ENCODE measurements at places on chromosomes 1 and 21.

- no peak for DNase-seq
These were observed 2.2 kb upstream of the SH3BGRL3 start for GRCh38 chr1:26277719-26278118.

DNA sequence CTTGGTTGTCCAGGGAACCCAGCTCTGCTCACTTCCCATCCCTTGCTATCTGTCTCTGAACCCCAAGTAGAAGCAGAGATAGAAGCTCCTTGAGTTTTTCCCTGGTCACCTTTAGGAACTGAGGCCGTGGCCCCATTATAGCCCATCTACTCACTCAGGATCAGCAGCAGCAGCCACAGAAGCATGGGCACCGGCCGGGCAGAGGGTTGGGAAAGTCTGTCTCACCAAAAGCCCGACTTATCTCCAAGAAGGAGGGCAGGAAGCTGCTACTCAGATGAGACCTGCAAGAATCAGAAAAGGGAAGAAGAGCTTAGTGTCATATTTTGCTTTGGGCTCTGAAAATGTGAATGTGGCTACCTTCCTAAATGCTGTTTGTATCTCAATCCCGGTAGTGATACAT is 264 bp downstream of the FCRL3 start:
- DNase-seq, result no peak

- DNase-seq, result no peak
These were observed 137.1 kb downstream of the CAMTA1 start for GRCh38 chr1:6922096-6922931.

GRCh38 chr1:97066860-97067259 is 345.3 kb downstream of the PTBP2 start:
- no peak for DNase-seq

DNA sequence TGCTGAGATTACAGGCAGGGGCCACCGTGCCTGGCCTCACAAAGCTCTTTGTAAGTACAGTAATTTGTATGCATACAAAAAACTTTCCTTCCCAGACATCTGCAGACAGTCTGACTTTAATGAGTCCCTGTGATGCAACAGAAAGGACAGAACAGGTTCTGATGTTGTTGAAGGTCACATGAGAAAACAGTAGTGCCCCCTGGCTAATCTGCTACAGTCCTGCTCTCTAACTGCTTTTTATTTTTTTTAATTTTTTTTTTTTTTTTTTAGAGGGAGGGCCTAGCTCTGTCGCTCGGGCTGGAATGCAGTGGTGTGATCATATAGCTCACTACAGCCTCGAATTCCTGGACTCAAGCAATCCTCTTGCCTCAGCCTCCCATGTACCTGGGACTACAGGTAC is 36.7 kb downstream of the ACBD3 start:
- DNase-seq, result no peak

GRCh38 chr1:110240476-110241210 is 30.5 kb downstream of the KCNC4 start:
- no peak for DNase-seq

DNA sequence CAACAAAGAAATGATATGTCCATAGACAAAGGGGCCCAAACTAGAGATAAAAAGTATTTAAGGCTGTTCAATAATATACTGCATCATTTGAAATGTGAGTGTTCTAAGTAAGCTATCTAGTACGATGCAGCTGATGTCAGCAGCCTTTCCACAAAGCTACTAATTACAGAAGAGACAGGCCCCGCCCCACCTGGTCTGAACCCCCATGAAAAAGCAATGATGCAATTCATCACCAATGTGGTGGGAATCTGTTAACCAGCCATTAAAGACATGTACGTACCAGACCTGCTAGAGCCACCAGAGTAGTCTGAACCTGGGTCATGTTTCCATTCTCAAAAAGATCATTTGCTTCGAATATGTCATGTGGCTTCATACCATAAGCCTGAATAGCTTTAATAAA is 25.1 kb downstream of the CNN3 start:
- no peak for DNase-seq

DNA sequence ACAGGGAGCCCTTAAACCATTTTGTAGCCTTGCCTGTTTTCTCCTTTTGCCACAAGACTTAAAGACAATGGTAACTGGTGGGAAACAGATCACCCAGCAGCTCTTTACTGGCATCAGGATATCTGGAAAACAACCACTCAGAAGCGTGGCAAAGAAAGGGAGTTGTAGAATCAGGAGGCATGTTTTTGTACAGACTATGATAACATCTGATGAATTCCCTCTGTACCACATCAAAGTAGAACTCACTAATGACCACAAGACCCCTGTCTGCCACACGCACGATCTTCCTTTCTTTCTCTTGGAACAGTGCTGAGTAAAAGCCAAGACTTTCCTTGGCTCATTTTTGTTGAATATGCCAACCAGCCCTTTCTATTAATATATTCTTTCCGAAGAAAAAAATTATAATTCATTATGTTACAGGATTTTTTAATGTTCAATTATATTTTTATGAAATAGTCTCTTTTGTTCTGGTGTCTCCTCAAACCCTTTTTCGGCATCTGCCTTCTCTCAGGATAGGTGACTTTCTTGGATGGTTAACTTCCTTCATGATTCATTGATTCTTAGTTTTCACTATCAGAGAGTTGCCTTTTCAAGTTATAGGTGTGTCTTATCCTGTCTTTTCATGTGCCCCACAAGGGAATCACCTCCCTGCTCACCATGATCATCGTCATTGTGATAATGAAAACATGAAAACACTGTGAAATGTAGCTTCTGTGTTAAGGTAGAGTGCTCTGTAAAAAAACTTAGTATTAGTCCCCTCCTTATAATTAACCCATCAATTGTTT is 7.9 kb upstream of the PHGDH start:
- peak; percentile 81 for DNase-seq

DNA sequence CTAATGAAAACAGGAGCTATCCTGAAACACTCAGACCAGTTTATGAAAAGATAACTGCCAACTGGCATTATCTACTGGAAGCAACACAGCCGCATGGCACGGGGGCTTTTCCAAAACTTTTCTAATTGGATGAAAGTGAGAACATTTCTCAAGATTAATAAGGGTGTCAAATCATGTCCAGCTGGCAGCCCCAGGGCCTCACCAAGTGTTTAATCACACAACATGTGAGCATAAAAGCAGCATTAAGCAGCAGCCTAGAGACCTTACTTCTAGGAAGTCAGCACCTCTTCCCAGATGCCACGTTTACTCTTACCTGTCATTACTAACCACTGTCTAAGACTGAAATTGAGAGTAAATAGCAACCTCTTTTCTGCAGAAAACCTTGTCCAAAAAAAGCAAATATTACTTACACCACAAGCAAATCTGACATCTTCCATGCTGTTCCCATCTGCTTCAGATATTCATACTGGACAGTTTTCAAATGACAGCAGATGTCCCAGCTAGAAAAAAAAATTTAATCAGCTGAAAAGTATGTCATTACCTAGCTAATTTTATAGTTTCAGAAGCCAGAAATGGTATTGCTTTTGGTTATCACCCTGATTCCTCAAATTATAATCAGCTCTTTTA is 341.5 kb upstream of the ZP4 start:
- DNase-seq, result no peak

- DNase-seq, result peak; percentile 76
These were observed 248.3 kb upstream of the CAMK1G start for GRCh38 chr1:209335178-209335577.

DNA sequence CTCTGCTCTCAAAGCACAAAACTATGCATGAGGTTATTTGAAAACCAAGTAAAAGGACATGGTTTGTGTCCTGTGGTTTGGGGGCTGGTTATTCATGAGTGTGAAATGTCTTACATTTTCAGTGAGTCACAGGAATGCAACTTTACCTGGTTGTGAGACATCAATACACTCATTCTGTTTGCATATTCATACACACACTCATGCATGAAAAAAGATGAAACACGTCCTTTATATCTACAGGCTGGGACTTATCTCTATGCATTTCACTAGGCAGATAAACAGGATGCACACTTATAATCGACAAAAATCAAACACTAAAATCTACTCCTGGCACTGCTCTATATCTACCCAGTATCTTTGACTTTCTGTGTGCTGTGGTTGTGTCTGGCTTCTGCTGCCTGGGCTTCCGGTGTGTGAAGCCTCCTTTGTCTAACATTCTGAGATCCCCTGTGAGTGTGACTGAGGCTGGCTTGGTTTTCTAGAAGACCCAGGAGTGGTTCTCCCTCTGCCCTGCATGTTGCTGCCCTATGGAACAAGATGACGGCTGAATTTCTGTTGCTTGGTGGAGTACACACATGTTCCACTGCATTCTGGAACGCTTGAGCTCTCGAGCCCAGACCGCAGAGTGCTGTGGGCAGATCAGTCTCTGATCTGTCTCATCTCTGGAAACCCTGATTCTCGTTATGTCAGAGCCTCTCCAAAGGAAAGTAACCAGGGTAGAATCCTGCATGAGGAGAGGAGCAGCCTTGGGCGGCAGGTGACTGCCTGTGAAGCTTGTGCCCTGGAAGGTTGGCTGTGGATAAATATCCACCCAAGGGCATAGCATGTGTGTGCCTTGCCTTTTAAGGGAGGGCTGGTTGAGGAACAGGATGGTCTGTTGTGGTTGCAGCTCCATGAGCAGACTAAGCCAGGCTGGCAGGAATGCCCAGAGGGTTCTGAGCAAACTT is 19.7 kb upstream of the FASLG start:
- DNase-seq, result peak; percentile 81

GRCh38 chr1:19101244-19101643 is 108.8 kb downstream of the UBR4 start:
- DNase-seq, result no peak

GRCh38 chr1:17558954-17559614 is 19.6 kb downstream of the ARHGEF10L start:
- no peak for DNase-seq

- DNase-seq, result no peak
These were observed 16.1 kb downstream of the ATAD3B start for GRCh38 chr1:1487701-1488100.

DNA sequence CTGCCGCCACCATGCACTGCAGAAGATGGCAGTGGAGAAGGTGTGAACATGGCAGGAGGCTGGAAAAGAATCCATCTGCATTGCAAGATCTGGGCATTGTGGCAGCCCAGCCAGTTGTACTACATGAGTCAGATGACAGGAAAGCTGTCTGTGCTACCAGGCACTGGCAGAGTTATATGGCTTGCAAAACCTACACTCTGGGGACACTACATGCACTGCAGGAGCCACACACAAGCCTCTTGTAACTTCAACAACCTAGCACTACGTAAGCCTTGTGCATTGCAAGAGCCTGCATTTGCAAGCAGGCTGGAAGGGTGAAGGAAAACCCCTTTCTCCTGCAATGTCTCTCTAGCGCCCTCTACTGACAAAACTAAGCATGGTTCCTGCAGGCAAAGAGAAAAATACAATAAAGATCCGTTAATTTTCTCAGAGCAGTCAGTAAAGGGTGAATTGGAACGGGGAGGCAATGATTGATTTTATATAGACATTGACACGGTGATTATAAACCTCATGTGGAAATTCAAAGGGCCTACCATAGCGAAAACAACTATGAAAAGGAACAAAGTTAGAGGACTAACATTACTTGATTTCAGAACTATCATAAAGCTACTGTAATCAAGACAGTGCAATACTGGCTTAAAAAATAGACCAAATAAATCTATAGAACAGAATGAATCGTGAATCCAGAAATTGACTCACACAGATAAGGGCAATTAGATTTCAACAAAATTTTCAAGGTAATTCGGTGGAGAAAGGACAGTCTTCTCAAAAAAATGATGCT is 26.2 kb upstream of the DYNLT5 start:
- peak; percentile 72 for DNase-seq

- peak; percentile 24 for DNase-seq
These were observed 10.2 kb upstream of the RCAN1 start for GRCh38 chr21:34625030-34625593.

- DNase-seq, result no peak
These were observed 223.1 kb upstream of the TMEM51 start for GRCh38 chr1:14930247-14930965.

- DNase-seq, result no peak
These were observed 68.1 kb upstream of the SLC45A1 start for GRCh38 chr1:8249838-8250237.

DNA sequence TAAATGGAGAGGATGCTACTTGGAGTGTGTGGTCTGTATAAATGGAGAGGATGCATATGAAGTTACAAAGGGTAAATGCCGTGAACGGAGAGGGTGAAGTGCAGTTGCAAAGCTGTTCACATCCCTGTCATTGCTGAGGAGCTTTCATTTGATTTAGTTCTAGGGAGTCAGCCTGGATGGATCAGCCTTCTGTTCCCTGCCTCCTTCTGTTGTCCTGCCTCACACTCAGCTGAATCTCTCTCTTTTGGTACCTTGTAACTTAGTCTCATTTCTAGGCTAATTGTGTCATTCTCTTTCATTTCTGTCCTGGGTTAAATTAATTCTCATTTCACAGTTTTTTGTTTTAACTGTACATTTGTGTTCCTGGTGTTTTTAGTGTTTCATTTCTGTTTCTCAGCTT is 133.2 kb upstream of the COL6A1 start:
- peak; percentile 11 for DNase-seq

DNA sequence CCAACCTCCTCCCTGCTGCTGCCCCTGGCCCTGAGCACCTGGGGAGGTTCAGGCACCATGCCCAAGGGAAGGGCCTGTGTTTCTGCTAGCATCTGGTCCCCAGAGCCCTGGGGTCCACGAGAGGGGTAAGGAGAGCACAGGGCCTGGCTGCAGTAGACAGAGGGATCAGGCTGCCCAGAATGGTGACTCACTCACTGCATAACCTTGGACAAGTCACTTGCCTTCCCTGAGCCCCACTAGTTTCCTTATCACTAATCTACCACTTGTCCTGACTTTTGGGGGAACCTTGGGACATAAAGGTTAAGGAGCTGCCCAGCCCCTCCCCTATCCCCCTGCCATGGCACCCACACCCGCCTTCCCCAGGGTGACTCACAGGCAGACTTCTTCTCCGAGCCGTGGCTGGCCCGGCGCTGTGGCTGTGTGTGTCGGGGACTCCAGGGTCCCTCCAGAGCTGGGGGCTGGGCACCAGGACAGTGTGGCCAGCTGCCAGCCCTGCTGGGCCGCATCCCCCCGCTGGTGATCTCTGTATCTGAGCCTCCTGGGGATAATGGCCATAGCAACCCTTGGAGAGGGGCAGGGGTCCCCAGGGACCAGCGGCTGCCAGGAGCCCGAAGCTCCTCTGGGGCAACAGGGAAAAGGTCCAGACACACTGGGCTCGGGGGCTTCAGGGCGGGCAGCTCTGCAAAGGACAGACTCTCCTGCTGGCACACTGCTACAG is 4.0 kb downstream of the ARHGEF19 start:
- no peak for DNase-seq

DNA sequence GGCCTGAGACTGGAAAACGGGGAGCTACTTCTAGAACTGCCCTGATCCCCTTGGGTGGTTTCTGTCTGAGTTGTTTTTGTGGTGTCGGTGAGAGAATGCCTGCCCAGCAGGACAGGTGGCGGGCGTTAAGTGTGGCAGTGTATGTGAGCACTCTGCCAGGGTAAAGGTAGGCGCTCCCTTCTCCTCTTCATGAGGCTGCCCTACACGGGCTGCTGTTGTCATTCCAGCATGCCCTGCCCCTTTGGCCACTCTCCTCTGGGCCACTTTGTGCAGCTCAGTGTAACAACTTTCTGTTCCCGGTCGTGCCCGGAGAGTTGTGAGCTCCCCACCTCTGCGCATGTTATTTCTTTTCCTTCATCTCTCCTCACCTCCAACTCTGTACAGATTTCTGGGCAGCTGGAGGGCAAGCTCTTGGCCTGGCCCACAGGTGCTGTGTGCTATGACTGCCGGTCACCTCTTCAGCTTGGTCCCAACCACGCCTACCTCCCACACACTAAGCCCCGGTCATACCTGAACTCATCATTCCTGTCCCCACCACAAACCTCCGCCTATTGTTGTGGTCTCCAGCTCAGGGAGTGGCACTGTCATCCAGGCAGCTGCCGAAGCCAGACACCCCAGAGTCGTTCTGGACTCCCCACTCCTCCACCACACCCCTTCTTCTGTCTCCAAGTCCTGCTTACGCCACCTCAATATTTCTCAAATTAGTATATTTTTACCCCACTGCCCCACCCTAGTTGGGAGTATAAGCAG is 69.0 kb downstream of the GADD45A start:
- no peak for DNase-seq

Measured in islet precursor cell (in vitro differentiated cells).